ENCODE measurements at places on chromosomes 11 and 22.

GRCh38 chr11:58152781-58153180 lies 27.5 kb upstream of the OR9I1 start:
- no peak for DNase-seq

- DNase-seq, result no peak
Observed at GRCh38 chr11:22584976-22585375, 40.6 kb downstream of the FANCF start.

- no peak for DNase-seq
Observed at GRCh38 chr22:46259374-46259773, 3.8 kb downstream of the PKDREJ start.

- DNase-seq, result no peak
Observed at GRCh38 chr11:122197066-122197987, 81.3 kb upstream of the BLID start.

GRCh38 chr11:121649798-121650197 lies 197.0 kb upstream of the SORL1-AS1 start:
- no peak for DNase-seq

GRCh38 chr22:23533328-23533762 lies 46.7 kb downstream of the IGLL1 start:
- no peak for DNase-seq

DNA sequence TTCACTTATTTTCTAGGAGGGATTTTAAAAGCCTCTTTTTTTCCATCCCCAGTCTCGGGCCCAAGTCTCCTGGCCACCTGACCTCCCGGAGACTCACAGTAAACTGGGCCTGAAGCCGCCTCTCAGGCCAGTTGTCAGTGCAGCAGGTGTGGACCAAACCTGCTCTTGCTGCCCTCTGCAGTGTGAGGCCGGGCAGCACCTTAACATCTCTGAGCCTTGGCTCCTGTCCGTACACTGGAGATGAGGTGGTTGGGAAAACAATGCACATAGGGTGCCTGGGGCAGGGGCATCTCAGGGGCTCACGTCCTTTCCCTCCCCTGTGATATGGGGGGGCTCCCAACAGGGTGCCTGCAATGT lies 45.1 kb downstream of the PHF21B start:
- no peak for DNase-seq

- no peak for DNase-seq
Observed at GRCh38 chr11:46381048-46381818, at the start of gene MDK. TSS of gene MDK (plus strand) at chr11:46381669. CDS start at chr11:46382058, 389 bp downstream.

DNA sequence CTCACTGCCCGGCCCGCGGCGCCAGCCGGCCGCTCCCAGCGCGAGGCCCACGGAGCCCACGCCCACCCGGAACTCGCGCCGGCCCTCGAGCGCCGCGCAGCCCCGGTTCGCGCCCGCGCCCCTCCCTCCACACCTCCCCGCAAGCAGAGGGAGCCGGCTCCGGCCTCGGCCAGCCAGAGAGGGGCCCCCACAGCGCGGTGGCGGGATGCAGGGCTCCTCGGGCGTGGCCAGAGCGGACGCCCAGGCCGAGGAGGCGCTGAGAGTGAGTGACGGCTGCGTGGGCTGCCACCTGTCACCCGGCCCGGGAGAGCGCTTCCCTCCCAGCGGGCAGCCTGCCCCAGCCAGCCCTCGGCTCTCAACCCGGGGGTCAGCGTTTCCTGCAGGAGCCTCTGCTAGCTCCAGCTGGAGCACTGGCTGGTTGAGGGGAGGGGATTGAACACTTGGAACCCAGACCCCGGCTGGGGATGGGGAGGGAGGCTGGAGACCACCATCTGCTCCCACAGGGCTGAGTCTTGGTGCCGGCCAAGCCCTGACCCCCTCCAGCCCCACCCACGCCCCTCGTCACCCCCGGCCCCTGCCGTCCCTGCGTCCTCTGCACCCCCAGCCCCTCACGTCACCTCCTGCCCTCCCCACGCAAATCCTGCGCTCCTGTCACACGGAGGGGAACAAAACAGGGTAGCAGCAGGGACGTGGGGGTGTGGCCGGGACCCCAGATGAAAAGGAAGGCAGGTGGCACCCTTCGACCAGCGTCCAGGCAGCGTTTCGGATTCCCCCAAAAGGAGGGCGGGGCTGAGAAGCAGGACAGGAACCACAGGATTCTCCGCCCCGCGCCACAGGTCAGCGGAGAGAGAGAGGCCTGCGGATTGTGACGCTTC lies 157.0 kb downstream of the BRD1 start:
- DNase-seq, result no peak

DNA sequence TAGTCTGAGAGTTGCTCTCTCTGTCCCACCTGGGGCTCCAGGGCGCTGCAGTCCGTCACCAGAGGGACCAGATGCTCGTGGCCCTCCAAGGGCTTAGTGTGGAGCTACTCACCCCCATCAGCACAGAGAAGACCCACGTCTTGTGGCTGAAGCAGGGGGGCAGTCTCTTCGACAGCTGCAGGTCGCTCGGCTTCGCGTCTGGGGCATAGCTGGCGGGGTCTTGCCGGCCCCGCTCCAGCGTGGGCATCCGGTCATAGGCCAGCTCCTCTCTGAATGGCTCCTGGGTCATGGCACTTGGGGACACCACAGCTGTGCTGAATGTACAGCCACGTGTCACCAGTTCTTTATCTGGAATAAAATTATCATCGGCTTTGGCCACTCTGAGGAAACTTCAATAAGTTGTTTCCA lies 608 bp downstream of the MLC1 start:
- no peak for DNase-seq

GRCh38 chr11:36405585-36406367 lies 104.3 kb downstream of the TRAF6 start:
- DNase-seq, result no peak

- no peak for DNase-seq
Observed at GRCh38 chr22:30202531-30203006, 44.0 kb downstream of the LIF start.

GRCh38 chr11:66728038-66728692 lies 851 bp downstream of the SPTBN2 start:
- DNase-seq, result no peak

DNA sequence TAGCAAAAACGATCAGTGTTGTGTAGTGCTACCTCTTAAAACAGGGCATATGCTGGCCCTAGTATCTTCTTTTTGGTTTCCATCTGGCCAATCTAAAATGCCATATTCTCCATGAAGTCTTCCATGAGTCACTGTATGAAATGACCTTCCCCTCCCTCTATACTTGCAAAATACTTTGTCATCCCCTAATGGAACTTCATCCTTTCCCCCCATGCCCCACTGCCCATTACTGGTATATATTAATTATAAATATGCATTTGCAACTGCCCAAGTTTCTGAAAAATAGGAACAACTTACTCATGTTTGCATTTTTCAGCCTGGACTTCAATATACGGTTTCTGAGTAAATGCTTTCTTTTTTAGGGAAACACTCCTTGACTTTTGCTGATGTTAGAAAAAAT lies 4.5 kb downstream of the APIP start:
- no peak for DNase-seq

- no peak for DNase-seq
Observed at GRCh38 chr11:108468478-108468864, 1.1 kb upstream of the C11orf65 start.

DNA sequence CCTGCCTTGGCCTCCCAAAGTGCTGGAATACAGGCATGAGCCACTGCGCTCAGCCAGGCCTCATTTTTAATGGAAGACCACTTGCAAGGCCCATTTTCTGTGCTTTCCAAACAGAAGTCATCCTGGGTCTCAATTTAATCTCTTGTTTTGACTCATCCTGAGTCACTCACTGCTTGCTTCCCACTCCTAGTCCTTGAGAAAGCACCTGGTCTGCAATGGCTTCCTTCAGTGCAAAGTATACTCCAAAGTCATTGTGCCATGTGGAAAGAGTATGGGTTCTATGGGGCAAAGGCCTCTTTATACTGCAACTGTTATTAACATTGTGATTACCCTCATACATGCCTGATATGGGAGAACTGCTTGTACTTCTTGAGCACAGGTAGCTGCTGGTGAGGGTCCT lies 18.3 kb upstream of the SLC5A1 start:
- no peak for DNase-seq

GRCh38 chr22:30362651-30363281 lies 6.0 kb downstream of the CCDC157 start:
- no peak for DNase-seq

DNA sequence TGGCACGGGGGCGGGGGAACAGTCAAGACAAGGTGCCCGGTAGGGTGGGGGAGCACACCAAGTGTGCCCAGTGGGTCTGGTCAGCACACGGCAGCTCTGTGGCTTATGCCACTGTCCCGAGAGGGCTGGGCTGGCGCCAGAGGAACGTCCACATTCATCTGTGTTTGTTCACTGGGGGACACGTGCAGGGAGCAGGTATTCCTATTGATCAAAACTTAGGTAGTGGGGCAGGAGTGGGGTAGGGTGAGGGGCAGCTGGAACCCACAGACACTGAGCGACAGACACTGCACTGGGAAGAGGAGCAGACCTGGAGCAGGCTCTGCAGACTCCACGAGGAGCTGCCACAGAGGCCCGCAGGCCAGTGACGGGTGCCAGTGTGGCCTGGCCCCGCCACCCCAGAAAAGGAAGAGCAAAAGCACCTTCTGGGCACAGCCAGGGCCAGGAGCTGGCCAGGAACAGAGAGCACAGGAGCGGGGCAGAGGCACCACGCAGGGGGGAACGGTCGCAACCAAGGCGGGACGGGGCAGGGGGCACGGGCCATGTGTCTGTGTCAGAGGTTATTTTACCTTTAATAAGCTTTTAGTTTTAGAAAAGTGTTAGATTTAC lies 2.1 kb upstream of the MOB2 start:
- DNase-seq, result no peak

GRCh38 chr22:29470159-29470855 lies 9.7 kb upstream of the NEFH start:
- peak; percentile 78 for DNase-seq

DNA sequence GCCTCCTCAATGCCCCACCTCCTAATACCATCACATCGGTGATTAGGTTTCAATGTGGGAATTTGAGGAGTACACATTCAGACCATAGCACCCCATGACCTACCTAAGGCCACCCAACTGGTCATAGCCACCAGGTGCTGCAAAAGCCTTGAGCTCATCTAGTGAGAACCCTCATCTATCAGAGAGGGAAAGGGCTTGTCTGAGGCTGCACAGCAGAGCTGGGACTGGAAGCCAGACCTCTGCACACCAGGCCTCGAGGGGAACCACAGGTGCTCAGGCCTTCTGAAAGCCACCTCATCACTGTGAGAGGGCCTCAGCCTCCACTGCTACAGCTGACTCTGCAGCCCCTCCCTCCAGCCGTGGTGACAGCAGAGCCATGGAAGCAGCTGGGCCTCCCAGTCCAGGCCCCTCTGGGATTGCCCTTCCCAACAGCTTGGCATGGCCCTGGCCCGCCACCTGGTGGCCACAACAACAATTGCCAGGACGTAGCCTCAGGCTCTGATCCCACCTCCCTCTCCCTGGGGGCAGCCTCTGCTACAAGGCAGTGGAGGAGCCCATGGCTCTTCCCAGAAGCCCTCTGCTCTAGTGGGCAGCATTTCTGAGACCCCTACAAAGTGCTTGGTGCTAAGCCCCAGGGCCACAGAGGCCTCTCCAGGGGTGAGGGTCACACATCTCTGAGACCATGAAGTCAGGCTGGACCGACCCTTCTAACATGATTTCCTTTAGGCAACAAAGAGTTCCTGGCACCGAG lies 41.0 kb upstream of the PRDM11 start:
- peak; percentile 39 for DNase-seq

- DNase-seq, result no peak
Observed at GRCh38 chr11:70590356-70590991, 192.1 kb downstream of the CTTN start.

- no peak for DNase-seq
Observed at GRCh38 chr11:122661182-122661945, 5.8 kb downstream of the UBASH3B start.

DNA sequence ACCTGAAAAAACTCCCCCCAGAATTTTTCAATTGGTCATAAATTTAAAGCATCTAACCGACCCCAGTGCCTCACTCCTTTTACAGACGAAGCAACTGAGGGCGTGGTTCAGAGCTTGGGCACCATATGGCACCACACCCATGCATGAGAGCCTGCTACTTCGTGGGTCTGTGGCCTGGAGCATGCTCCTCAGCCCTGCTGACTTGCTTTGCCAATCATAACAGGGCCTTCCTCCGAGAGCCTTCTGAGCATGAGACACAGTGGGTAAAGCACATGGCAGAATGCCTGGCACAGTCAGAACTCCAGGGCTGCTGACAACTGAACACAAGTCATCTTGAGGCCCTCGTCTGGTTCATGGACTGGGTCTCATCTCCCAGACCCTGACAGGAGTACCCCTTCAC lies 33.3 kb downstream of the HIRA start:
- no peak for DNase-seq

DNA sequence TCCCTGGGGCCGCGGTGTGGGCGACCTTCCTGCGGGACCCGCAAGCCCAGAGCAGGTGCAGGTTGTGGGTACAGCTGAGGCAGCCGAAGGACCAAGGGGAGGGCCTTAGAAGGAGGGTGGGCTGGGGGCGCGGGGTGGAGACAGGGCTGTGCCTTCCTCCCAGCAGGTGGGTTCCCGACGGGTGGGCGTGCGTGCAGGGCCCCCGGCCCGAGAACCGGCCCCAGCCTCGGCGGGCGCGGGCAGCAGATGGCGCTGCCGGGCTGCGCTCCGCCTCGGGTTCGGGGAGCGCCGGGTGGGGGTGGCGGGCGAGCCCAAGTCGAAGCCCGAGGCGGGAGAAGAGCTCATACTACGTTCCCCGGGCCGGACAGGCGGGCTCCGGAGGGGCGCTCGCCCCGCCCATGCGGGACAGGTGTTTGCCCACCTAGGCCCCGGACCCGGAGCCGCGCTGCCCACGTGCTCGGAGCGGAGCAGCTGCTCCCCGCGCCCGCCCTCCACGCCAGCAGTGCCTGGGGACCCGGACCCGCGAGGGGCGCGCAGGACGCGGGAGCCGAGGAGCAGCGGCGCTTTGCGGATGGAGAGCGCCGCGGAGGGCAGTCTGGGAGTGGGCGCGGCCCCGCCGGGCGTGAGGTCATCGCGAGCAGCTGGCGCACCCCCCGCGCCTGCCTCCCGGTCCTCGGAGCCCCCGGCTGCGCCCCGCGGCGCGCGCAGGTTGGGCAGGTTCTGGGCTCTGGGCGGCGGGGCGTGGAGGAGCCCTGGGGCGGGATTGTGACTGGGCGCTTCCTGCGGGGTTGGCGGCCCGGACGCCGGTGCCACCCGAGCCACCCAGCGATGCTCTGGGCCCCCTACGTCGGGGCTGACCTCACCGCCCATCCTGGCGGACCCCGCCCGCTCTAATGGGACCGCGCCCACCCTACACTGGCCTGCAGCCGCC lies 25.3 kb downstream of the DUSP8 start:
- DNase-seq, result peak; percentile 44

GRCh38 chr11:109512249-109512648 lies 90.3 kb downstream of the C11orf87 start:
- DNase-seq, result no peak

GRCh38 chr11:117877120-117877784 lies 794 bp upstream of the FXYD6 start:
- DNase-seq, result no peak

GRCh38 chr22:35892192-35892591 lies 136.4 kb downstream of the RBFOX2 start:
- DNase-seq, result no peak

Data from GM18507 (cell line).